Epithelial cell of esophagus (primary cell): ENCODE measurements at places on chromosomes 1 and 21.

DNA sequence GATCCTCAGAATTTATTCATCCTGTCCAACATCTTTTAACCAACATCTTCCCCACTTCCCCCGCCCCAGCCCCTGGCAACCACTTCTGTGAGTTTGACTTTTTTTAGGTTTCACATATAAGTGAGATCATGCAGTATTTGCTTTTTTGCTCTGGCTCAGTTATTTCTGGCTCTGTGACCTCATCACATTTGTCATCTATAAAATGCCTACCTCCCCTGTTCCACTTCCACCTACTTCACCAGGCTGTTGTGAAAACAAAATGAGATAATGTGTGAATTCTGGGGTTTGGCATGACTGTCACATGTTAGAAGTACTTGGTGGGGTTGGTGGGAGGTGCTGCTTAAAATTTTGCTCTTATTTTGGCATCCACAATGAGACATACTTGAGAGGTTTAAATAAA lies 18.4 kb downstream of the HHAT start:
- DNase-seq = peak; percentile 25

DNA sequence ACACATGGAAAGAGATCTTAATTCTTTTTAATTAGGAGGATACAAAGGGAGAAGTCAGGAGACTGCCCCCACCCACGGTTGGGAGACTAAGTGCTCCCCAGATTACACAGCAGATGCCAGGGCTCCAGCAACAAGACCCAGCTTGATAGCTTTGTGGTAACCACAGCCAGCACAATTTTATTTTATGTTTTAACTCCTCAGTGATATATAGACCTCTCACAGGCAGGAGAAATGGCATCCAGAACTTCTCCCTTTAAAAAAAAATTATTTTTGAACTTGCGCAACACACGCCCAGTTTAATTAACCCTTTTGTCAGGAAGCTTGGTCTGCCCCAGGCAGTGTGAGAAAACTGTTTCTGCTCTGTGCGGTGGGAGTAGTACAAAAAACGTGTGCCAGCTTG lies 62.6 kb upstream of the ACOT11 start:
- peak; percentile 52 for DNase-seq

GRCh38 chr1:17819129-17819802 lies 64.1 kb downstream of the ACTL8 start:
- DNase-seq = no peak

GRCh38 chr1:93306920-93307319 lies 38.8 kb upstream of the DR1 start:
- DNase-seq = no peak

DNA sequence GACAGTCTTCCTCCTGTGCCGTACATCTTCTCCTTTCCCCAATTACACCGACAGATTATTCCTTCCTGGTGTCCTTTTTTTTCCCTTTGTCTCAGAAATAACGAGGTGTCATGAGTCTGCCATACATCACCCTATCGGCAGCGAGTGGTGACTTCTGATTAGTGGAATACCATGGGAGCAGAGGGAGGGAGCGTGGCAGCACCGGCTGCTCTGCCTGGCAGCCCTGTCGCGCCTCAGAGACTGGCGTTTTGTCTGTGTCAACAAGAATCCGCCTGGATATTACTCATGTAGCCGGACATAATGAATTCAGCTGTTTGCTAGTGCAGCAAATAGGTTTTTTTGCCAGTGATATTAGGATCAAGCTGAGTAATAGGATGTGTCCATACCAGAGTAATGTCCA lies 51.8 kb downstream of the UTP25 start:
- DNase-seq = peak; percentile 71

- DNase-seq = no peak
These were observed 105.9 kb upstream of the EDEM3 start for GRCh38 chr1:184860535-184860934.

- DNase-seq = no peak
These were observed 54.4 kb upstream of the SCMH1 start for GRCh38 chr1:41296506-41296905.

DNA sequence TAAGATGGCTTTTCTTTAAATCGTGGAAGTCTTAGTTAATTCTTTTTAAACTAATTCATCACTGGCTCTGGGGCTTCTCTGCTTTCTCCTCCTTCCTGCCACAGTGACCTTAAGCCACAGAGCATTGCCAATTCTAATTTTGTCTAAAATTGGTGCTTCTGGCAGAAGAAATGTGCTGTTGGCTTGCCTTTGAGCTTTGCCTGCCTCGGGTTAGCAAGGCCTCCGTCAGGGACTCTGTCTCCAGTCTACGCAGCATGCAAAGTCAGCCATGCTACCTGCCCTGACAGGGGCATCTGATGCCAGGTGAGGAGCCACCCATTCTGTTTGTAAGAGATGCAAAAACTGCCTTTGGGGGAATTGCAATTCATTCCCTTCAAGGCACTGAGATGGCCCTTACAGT lies 25.2 kb downstream of the CLDN14 start:
- no peak for DNase-seq

DNA sequence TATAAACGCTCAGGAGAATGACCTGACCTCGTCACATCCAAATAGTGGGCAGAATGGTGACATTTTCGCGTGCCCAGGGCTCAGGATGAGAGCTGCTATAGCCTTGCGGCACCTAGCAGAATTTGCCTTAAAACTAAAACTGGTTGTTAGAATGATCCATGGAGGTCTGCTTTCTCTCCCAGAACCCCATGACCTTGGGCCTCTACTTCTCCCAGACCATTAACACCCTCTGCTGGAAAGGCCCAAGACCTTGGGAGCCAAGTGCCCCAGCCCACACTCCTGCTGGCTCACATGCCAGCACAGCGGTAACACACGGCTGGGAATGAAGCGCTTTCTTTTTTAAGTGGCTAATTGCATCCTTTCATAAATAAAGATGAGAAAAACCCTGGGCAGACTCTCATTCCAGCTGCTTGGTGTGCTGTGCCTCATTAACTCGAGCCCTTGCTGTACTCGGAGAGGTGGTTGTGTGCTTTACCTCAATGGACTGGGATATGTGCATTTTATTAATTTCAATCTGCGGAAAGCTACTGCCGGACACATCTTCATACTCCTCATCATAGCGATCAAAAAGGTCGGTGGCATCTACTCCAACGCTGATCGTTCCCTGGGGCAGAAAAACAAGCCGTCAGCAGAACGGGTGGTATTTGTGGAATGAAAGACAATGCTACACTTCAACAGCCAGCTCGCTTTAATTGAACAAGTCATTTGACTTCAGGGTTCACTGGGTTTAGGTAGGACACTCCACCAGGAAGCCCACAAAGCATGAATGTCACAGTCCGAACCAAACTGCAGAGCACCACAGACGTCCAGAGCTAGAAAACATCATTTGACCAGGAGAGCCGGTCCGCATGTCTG lies 29.0 kb downstream of the THAP3 start:
- no peak for DNase-seq

- no peak for DNase-seq
These were observed 39.0 kb downstream of the LRRC71 start for GRCh38 chr1:156959414-156959813.

DNA sequence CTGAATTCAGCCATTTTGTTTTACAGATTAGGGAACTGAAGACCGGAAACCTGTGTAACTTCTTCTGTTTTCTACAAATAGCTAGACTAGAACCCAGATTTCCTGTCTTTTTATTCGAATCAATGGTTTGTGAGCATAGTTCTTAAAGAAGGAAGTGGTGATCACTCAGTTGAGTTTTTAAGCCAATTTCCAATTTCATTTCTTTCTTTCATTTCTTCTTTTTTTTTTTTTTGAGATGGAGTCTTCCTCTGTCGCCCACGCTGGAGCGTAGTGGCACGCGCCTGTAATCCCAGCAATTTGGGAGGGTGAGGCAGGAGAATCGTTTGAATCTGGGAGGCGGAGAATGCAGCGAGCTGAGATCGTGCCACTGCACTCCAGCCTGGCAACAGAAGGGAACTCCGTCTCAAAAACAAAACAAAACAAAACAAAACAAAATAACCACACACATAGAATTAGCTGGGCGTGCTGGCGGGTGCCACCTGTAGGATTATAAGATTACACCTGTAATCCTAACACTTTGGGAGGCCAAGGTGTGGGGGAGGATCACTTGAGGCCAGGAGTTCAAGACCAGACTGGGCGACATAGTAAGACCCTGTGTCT lies 3.0 kb upstream of the MDM4 start:
- no peak for DNase-seq

GRCh38 chr1:109193653-109194590 lies 19.8 kb upstream of the SARS1 start:
- peak; percentile 58 for DNase-seq

DNA sequence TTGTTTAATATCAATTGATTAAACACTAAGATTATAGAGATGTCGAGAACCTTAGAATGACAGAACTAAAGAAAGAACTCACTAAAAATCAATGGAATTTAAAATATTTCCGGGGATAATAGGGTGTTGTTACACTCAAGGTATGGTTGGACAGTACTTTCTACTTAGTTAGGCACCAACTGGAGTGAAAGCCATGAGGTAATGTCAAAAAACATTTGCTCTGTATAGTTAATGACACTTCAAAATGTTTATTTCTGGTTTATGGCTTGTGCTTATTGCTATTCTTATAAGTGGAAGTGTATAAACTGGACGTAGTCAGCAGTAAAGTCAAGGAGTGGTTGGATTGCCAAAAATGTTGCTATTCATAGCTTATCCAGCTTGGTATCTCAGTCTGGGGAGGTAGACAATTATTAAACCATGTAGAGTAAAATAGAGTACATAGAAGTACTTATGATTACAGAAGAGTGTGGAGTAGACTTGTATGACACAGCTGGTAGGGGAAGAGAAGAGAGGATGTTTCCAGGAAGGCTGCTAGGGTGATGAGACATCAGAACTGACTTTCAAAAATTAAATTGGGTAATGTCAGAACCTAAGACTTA lies 56.5 kb upstream of the BMP8A start:
- no peak for DNase-seq

DNA sequence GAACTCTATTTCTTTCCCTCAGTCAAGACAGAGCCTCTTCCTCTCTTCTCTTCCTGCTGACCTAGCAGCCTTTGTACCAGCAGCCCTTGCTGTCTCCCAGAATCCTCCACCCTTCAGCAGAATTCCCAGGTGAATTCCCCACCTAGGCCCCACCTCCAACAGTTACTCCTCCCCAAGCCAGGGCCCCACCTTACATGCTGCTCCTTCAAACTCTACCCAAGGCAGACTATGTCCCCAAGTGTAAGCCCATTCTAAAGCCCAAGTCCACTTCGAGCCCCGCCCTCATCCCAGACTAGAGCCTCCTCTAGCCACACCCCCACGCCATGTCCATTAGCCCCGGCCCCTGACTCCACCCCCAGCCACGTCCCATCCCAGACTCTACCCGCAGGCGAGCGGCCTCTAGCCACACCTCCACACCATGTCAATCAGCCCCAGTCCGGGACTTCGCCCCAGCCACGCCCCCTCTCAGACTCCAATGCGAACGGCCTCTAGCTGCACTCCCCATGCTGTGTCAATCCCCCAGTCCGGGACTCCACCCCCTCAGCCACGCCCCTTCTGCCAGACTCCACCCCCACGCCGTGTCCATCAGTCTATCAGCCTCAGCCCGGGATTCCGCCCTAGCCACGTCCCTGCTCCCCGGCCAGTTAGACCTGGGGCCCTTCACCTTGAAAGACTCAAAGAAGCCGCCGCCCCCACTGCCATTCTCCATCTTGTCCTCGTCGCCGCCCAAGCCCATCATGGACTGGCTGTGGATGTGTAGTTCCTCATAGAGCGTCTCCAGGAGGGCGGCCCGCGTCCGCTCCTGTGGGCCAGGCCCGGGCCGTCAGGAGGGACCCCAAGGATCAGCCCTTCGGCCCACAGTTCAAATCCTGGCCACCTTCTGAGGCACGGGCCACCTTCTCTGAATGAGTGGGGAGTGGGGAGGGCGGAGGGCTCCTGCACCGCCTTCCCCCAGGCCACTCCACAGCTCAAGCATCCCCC lies 61.3 kb downstream of the RAP1GAP start:
- peak; percentile 91 for DNase-seq

GRCh38 chr1:109059026-109059425 lies 16.8 kb downstream of the TAF13 start:
- no peak for DNase-seq

DNA sequence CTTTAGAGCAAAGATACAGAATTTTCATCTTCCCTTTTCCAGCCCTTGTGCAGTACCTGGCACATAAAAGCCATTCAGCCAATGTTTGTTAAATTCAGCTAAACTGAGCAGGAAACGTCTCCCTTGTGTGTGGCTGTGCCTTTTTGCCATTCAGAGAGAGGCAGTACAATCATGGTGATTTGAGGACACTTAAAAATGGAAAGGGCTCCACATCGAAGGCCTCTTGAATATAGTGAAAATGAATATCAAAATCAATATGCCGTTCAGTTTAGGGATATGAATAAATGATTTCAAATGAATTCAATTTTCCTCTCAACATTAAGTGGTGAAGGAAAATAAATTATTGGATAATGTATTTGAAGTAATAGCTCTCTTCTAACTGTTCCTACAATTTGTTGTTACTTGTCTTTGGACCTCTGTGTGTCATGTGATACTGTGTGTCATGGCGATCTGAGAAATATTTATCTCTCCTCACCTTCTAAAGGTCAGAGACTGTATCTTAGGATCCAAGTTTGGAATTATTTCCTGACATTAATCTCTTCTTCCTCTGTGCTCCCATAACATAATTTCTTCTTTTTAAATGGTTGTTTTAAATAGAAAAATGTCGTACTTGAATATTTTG lies 355.6 kb upstream of the ST6GALNAC5 start:
- DNase-seq = no peak

DNA sequence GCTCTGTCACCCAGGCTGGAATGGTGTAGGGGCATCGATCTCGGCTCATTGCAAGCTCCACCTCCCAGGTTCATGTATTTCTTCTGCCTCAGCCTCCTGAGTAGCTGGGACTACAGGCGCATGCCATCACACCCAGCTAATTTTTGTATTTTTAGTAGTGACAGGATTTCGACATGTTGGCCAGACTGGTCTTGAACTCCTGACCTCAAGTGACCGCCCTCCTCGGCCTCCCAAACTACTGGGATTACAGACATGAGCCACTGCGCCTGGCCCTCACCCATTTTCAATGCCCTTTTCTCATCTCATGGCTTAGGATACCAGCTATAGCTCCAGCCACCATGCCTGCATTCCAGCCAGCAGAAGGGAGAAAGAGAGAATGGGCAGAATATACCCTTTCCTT lies 12.9 kb upstream of the SOX13 start:
- no peak for DNase-seq

- DNase-seq = no peak
These were observed 962.2 kb downstream of the ADGRL2 start for GRCh38 chr1:82762829-82763532.

DNA sequence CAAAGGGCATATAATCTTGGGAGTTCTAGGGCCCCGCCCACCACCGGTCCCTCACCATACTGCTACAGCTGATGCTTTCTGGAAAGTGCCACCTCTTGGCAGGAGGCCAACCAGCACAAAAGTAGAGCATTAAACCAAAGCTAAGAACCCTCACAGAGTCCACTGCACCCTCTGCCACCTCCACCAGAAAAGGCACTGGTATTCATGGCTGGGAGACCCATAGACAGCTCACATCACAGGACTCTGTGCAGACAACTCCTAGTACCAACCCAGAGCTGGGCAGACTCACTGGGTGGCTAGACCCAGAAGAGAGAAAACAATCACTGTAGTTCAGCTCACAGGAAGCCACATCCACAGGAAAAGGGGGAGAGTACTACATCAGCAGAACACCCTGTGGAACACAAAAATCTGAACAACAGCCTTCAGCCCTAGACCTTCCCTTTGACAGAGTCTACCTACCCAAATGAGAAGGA lies 10.8 kb downstream of the THEM4 start:
- DNase-seq = no peak

GRCh38 chr1:218642033-218642948 lies 297.2 kb downstream of the TGFB2 start:
- peak; percentile 40 for DNase-seq
